ENCODE measurements at places on chromosomes 6 and 20. TPM values are rescaled to one million over a fixed set of nuclear protein-coding genes. Genes with fewer than 3 reads are reported as not detected.

- H3K27ac ChIP-seq, result no peak overlapping the region
- H3K4me1 ChIP-seq, result no peaks in the 10 kb centered on the region
- DNase-seq, result no peak
- H3K27me3 ChIP-seq, result no peaks in the 10 kb centered on the region
Measured at GRCh38 chr6:137111296-137112066, 62.0 kb downstream of the IL22RA2 start.

DNA sequence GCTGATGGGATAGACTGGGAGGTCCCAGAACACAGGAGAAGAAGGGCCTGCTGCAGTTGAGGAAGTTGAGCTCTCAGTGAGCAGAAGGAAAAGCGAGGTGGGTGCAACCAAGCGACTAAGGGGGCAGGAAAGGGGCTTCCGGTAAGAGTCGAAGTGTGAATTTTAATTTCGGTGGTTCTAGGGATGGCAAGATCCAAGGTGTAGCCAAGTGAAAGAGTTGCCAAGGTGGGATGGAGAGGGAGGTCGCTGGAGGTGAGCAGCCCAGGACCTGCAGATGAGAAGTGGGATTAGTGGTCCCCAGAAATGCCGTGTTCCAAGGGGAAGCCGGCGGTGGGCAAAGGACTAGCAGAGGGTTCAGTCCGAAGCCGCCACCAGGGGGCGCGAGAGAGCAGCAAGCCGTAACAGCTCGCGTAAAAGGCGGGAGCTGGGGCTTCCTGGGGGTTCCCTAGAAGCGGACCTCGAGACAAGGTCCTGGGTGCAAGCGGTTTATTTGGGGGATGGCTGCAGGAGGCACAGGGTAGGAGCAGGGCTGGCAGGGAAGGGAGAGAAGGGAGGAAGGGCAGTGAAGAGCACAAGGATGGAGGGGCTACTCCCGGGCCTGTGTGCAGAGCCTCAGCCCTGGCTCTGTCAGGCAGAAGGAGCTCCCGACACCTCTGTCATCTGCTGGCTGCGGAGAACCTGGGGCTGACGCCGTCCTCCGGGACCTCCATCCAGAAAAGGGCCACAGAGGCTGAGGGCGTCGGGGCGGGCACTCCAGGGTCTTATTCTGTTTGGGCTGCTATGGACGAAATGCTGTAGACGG lies 103.6 kb downstream of the PAX1 start:
- H3K36me3 ChIP-seq, result peaks cover 2% of the 10 kb centered on the region
- peak; percentile 51 for DNase-seq
- no peak overlapping the region for H3K27ac ChIP-seq
- no peaks in the 10 kb centered on the region for H3K4me1 ChIP-seq

GRCh38 chr6:313917-314316 lies 21.6 kb downstream of the DUSP22 start:
- H3K4me3 ChIP-seq, result no peak overlapping the region
- H3K27ac ChIP-seq, result no peak overlapping the region
- H3K27me3 ChIP-seq, result no peaks in the 10 kb centered on the region
- DNase-seq, result no peak
- H3K36me3 ChIP-seq, result peaks cover 2% of the 10 kb centered on the region

The LPIN3 gene
- 2.5 TPM for total RNA-seq

The PRRT1 gene
- total RNA-seq, result 0.83 TPM
